ENCODE measurements at places on chromosomes 12 and 14. TPM values are rescaled to one million over a fixed set of nuclear protein-coding genes. Genes with fewer than 3 reads are reported as not detected.

PAH gene
- total RNA-seq = not detected

GRCh38 chr12:113273053-113273725, 51.9 kb downstream of the TPCN1 start:
- no peak for DNase-seq

BBS10 gene
- 8.3 TPM for total RNA-seq

- no peak for DNase-seq
Observed at GRCh38 chr14:46259536-46259935, 392.0 kb downstream of the RPL10L start.

Data from left ventricle myocardium superior (tissue), 1 donor.